Mesenteric fat pad (tissue), 1 donor: ENCODE measurements at places on chromosomes 5 and 9. TPM values are rescaled to one million over a fixed set of nuclear protein-coding genes. Genes with fewer than 3 reads are reported as not detected.

The IL3 gene
- total RNA-seq = not detected

The KDM4C gene
- 33.7 TPM for total RNA-seq

The TEX10 gene
- total RNA-seq = 10.1 TPM

The FST gene
- 2.9 TPM for total RNA-seq

The CDH6 gene
- total RNA-seq = 1.3 TPM

The DELE1 gene
- total RNA-seq = 74.0 TPM

The SPINK7 gene
- total RNA-seq = not detected

The DMGDH gene
- 5.2 TPM for total RNA-seq

The PTCH1 gene
- total RNA-seq = 12.5 TPM

The PCDH1 gene
- total RNA-seq = 43.8 TPM

The GKAP1 gene
- 8.1 TPM for total RNA-seq

The KIF4B gene
- total RNA-seq = not detected

The CSF1R gene
- 58.6 TPM for total RNA-seq

The TARS1 gene
- 128 TPM for total RNA-seq

The OR1J2 gene
- total RNA-seq = not detected

The IFNA17 gene
- total RNA-seq = not detected

The NUP155 gene
- 21.1 TPM for total RNA-seq

The NMUR2 gene
- not detected for total RNA-seq

The NXNL2 gene
- not detected for total RNA-seq

The HINT2 gene
- 42.7 TPM for total RNA-seq

The DDX4 gene
- total RNA-seq = not detected

The ROPN1L gene
- 0.93 TPM for total RNA-seq

The PBX3 gene
- total RNA-seq = 28.8 TPM

The EIF4EBP3 gene
- 22.5 TPM for total RNA-seq

The PRR16 gene
- total RNA-seq = 3.3 TPM

The SSNA1 gene
- 53.3 TPM for total RNA-seq

The SPEF2 gene
- 2.3 TPM for total RNA-seq

The MZB1 gene
- 0.61 TPM for total RNA-seq

The FRMD3 gene
- 11.7 TPM for total RNA-seq

The CAMK2A gene
- not detected for total RNA-seq

The PCDHGC4 gene
- total RNA-seq = 1.7 TPM

The HEMGN gene
- total RNA-seq = not detected

The PAPPA gene
- 5.7 TPM for total RNA-seq

The PTPN3 gene
- total RNA-seq = 6.3 TPM

The OLFML2A gene
- 10.7 TPM for total RNA-seq

The PCDHB7 gene
- total RNA-seq = 1.6 TPM

The NIPAL4 gene
- not detected for total RNA-seq

The PRSS3 gene
- total RNA-seq = not detected

The CCDC152 gene
- total RNA-seq = 0.45 TPM

The NUTM2G gene
- total RNA-seq = not detected

The GAS1 gene
- 91.5 TPM for total RNA-seq

The NTRK2 gene
- total RNA-seq = 14.4 TPM

The LCN2 gene
- 0.64 TPM for total RNA-seq

The SLC6A18 gene
- not detected for total RNA-seq

The BRD8 gene
- total RNA-seq = 23.8 TPM

The TRAF1 gene
- total RNA-seq = 1.6 TPM

The FRMPD1 gene
- 0.19 TPM for total RNA-seq

The FSD1L gene
- total RNA-seq = 5.1 TPM

The IL4 gene
- total RNA-seq = not detected

The SLC23A1 gene
- not detected for total RNA-seq

The BARHL1 gene
- not detected for total RNA-seq

The IFNE gene
- not detected for total RNA-seq

The MSX2 gene
- total RNA-seq = 1.8 TPM

The ANKRD34B gene
- total RNA-seq = 0.10 TPM
